ENCODE measurements at places on chromosomes 4 and X. TPM values are rescaled to one million over a fixed set of nuclear protein-coding genes. Genes with fewer than 3 reads are reported as not detected.

- DNase-seq = no peak
Observed at GRCh38 chrX:54074826-54075225, 30.6 kb upstream of the PHF8 start.

DNA sequence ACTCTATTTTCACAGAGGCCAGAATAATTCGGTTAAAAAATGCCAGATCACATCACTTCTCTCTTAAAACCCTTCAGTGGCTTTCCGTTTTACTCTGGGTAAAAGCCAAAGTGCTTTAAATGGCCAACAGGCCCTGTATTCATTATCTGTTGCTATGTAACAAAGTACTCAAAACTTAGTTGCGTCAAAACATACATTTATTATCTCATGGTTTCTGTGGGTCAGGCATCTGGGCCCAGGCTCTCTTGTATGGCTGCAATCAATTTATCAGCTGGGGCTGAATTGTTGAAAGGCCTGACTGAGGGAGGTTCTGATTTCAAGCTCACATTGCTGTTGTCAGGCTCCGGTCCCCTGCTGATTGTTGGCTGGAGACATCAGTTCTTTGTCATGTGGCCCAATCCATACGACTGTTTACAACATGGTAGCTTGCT is 72.7 kb upstream of the H2AZ1 start:
- no peak for DNase-seq

DNA sequence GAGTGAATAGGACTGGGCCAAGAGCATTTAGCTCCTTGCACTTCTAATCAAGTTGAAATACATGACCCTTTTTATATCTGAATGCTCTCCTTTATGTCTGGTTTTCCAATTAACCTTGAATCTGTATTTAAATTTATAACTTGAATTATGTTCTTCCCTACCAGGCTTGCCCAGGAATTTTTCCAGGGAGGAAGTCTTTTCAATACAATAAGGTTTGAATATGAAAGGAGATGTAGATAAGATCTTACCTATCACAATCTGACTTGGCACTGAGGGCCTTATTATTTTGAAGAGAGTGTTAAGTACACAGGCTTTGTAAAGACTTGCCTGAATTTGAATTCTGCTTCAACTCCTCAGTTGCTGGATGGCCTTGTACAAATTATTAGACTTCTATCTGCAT is 555.7 kb downstream of the PCDH7 start:
- no peak for DNase-seq

Gene P2RY10
- 0.14 TPM for polyA plus RNA-seq

- DNase-seq = no peak
Observed at GRCh38 chr4:57042711-57043169, 64.0 kb downstream of the POLR2B start.

Gene IL2RG
- polyA plus RNA-seq = 0.88 TPM

DNA sequence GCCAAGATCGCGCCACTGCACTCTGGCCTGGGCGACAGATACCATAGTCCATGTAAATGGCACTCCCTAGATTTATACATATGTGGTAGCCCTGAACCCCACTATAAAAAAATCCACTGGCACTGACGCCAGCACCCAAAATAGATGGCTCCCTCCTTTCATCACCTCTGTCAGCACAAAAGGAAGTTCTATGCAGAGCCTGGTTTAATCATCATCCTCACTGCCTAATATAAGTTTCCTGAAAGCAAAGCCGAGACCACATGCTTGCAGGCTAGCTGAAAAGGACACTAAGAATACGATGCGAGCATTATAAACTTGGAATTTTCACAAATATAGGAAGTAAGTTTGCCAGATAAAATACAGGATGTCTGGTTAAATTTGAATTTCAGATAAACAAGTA is 27.5 kb upstream of the DOCK11 start:
- no peak for DNase-seq

DNA sequence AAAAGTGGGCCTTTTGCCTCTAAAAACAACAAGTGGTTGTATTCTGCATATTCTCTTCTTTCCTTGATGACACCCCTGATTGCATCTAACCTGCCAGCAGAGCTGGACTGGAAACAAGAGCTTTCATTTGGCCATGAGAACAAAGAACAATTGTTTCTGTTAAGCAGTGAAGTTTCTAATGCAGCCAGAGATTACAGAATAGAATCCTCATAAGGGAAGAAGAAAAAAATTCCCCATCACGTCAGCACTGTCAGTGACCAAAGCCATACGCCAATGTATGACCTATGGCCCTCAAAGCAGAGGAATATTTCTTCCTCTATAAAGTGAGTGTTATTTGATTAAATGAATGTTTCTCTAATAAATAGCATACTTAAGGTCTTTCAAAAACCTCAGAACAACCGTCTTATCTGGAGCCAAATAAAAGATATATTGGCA is 529.1 kb upstream of the INTU start:
- no peak for DNase-seq

GRCh38 chrX:50700921-50701320 is 113.1 kb downstream of the SHROOM4 start:
- no peak for DNase-seq

Gene RAB41
- 1.2 TPM for polyA plus RNA-seq

DNA sequence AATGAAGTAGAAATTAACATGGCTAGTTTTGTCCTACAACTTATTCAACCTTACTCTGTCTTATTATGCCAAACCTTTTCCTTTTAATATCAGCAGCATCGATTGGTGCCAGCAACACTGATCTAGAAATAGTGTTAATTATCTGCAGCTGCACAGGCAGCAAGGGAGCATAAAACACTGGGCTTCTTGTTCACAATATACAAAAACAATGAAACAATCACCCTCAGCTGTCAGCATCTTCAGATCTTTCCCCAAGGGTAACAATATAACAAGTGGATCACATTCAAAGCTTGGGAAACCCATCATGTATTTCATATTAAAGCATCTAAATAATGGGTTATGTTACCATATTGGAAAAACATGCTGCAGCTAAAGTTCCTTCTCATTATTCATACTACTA is 238.1 kb downstream of the SPOCK3 start:
- no peak for DNase-seq

DNA sequence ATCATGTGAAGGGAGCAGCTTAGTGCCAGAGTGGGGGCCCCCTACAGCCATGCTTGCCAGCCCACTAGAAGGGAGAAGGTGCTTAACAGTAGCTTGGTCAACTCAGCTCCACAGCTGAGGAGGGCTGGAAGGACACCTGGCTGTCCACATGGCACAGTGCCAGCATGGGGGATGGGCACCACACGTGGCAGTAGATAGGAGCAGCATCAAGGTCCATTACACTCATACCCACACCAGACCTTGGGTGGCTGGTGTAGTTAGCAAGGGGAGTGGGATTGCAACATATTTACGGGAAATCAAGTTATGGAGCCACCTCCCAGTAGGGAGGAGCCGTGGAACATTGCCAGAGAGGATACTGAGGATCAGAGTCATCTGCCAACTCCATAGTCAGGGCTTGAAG is 37.9 kb upstream of the SLC4A4 start:
- no peak for DNase-seq

GRCh38 chr4:113646442-113646822 is 115.1 kb downstream of the CAMK2D start:
- DNase-seq = no peak
